ENCODE measurements at places on chromosomes 4 and X. TPM values are rescaled to one million over a fixed set of nuclear protein-coding genes. Genes with fewer than 3 reads are reported as not detected.

- H3K4me3 ChIP-seq = peak overlapping the region; percentile 67
- H3K27ac ChIP-seq = peak overlapping the region; percentile 73
- no peak for DNase-seq
These were observed 665 bp downstream of the RBM41 start for GRCh38 chrX:107117993-107118321.

FABP2 gene
- not detected for total RNA-seq

DNA sequence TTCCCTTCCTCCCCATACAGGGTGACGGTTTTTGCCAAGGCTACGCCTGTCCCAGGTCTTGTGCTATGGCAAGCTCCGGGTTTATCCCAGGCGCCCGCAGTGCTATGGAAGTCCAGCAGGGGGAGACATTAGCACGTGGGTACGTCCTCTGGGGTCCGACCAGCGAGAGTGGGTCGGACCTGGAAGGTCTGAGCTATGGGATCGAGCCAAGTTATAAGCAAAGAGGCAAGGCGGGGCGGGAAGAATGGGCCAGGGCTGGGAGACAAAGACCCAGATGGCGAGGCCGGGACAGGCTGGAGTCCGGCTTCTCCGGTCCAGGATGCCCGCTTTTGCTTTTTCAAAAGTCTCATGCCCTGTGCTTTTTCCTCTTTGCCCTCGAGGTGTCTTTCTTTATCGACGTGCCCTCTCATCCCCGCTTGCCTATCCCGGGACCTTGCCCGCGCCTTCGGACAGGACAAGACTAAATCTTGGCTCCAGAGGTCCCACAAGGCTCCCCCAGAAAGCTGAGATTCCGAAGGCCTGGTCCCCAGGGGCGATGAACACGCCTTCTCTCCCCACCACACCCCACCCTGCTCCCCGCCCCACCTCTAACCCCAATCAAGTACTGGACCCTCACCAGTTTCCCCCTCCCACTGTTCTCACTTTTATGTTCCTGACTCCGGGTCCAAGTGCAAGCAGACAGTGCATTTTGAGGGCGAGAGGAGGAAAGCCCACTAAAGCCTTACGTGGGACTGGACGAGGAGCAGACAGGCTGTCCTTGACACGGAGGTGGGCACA, 785 bp upstream of the EFNB1 start:
- DNase-seq = peak; percentile 47
- H3K4me3 ChIP-seq = peak overlapping the region; percentile 74
- no peaks in the 10 kb centered on the region for H3K36me3 ChIP-seq
- H3K4me1 ChIP-seq = peaks cover 38% of the 10 kb centered on the region

GAR1 gene
- total RNA-seq = 5.8 TPM

DNA sequence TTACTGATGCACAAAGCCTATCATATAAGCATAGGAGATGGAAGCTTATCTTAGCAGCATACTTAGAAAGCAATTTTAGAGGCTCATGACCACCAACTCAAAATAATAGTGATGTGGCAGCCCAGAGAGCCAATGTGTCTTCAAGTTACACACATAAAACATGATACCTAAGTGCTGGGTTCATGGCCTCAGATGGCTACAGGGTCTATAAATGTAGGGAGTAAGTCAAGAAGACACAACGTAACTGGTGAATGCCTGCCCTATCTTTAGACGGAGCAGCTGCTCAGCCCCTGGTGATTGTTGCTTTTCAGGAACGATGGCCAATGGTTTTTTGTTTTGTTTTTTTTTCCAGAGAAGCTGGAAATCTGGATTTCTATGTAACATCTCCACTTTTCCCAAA, 42.8 kb downstream of the RNF150 start:
- H3K27me3 ChIP-seq = no peaks in the 10 kb centered on the region
- H3K4me1 ChIP-seq = no peaks in the 10 kb centered on the region

All from spinal cord (tissue), 10 donors.